ENCODE measurements at places on chromosomes 12 and 14.
A peak's percentile ranks its signal among the peaks of the same experiment; 100 is the strongest.

DNA sequence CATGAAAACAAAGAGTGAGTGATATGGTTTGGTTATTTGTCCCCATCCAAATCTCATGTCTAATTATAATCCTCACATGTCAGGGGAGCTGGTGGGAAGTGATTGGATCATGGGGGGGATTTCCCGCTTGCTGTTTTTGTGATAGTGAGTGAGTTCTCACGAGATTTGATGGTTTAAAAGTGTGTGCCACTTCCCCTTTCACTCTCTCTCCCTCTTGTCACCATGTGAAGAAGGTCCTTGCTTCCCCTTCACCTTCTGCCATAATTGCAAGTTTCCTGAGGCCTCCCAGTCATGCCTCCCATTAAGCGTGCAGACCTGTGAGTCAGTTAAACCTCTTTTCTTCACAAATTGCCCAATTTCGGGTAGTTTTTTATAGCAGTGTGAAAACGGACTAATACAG, 2.1 kb upstream of the ATXN7L3B start:
- DNase-seq: no peak

GRCh38 chr12:89464974-89465592, 59.5 kb downstream of the GALNT4 start:
- DNase-seq: no peak

- DNase-seq: no peak
These were observed 164.2 kb downstream of the ALG10 start for GRCh38 chr12:34186492-34186891.

DNA sequence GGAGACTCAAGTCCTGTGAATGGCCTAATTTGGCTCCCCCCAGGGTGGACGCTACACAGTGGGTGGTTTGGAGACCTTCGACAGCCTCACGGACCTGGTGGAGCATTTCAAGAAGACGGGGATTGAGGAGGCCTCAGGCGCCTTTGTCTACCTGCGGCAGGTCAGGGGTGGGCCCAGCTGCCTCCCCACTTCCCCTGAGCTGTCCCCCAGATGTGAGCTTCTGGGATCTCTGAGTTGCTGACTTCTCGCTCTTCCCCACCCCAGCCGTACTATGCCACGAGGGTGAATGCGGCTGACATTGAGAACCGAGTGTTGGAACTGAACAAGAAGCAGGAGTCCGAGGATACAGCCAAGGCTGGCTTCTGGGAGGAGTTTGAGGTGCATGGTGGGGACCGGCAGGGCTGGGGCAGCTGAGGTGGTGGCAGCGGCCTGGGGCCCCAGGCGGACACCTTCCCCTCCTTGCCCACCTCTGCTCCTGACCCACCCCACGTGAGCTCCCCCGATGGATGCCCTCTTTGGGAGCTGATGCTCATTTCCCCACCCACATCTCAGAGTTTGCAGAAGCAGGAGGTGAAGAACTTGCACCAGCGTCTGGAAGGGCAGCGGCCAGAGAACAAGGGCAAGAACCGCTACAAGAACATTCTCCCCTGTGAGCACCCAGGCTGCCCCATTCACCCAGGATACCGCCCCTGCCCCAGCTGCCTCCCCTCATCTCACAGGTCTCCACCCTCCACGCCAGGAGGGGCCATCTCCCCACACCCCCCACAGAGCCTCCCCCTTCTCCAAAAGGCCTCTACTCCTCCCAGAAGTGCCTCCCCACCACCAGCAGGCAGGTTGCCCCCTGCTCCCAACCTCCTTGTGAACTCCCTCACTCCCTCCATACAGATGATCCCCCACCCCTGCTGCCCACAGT, 4.2 kb downstream of the PTPN6 start:
- DNase-seq: no peak

GRCh38 chr14:95480887-95481226, 35.6 kb downstream of the SYNE3 start:
- no peak for DNase-seq

- peak; percentile 3 for DNase-seq
These were observed 180.9 kb upstream of the RTL1 start for GRCh38 chr14:101084436-101084826.

- DNase-seq: no peak
These were observed 5.1 kb upstream of the SSTR1 start for GRCh38 chr14:38202444-38203191.

GRCh38 chr12:21607701-21608100, 3.1 kb upstream of the GYS2 start:
- DNase-seq: no peak

- DNase-seq: no peak
These were observed 15.6 kb downstream of the TTC6 start for GRCh38 chr14:37610945-37611523.
